ENCODE measurements at places on chromosomes 13 and 19.

GRCh38 chr19:19106056-19106551 lies 32.2 kb downstream of the TMEM161A start:
- DNase-seq = no peak

- no peak for DNase-seq
Measured at GRCh38 chr13:36724141-36724540, 50.3 kb downstream of the SERTM1 start.

GRCh38 chr19:40954573-40954972 lies 36.5 kb upstream of the CYP2B6 start:
- DNase-seq = no peak

- no peak for DNase-seq
Measured at GRCh38 chr13:30892966-30893365, 13.1 kb upstream of the MEDAG start.
